RCC 7860 (cell line): ENCODE measurements at places on chromosomes 7 and 10.

GRCh38 chr10:56880606-56881005, 519.5 kb upstream of the ZWINT start:
- DNase-seq: no peak

DNA sequence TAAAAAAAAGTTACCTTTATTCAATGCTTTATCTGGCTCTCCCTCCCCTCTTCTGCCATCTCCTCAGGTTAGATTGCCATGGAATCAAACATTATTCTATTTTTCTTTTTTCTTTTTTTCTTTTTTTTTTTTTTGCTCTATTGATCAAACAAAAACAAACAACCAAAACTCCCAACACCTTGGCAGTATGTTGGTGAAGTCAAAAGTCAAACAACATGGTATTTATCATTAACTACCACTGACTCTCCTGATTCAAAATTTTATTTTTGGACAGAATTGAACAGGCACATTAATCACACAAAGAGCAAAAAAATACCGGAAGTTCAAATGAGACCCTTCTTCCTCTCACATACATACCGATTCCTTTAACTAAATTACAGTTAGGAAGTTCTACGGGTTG, 6.4 kb downstream of the PON1 start:
- DNase-seq: no peak

DNA sequence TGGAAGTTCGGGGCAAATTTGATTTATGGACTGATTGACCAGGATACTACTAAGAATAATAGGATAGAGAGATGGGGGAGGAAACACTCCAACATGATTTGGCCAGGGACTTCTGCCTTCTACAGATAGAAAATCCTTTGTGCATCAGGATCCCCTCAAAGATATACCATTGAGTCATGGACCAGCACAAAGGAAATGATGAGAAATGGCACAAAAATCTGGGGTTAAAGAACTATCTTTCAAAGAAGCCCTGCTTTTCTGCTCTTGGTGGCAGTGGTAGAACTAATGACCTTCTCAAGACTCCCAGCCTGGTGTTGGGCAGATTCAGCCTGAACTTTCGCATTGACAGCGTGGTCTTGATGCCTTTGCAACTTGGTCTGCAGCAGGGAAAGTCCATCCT, 27.6 kb upstream of the LAMB1 start:
- peak; percentile 76 for DNase-seq

DNA sequence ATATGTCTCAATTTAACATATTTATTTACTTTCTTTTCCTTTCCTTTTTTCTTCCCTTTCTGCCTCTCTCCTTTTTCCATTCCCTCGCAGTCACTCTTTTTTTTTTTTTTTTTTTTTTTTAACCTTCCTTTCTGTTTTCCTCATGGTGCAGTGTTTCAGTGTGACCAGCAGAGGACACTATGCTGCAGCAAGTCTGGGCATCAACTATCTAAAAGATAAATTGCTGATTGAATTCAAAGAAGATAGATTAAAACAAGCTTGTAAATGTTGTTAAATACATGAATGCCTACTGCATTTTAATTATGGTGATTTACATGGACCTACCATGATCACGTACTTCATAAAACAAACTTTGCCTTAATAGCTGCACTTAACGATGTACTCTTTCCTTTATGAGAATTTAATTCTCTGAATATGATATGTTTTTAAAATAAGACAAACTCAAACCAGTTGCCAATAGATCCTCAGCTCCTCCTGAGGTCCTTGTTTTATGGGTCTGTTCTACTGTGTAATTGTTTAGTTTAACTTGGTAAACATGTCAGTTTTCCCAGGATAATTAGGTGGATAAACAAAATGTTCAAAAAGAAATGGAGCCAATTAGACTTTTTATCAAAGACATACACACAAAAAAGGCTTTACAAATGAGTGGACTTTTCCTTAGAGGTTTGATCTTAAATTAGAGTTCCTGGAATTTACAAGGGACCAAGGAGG, 101.0 kb upstream of the AGR3 start:
- DNase-seq: peak; percentile 42

- no peak for DNase-seq
Measured at GRCh38 chr7:150946421-150947240, 31.5 kb downstream of the KCNH2 start.

GRCh38 chr10:88557256-88557655, 25.9 kb downstream of the RNLS start:
- no peak for DNase-seq

DNA sequence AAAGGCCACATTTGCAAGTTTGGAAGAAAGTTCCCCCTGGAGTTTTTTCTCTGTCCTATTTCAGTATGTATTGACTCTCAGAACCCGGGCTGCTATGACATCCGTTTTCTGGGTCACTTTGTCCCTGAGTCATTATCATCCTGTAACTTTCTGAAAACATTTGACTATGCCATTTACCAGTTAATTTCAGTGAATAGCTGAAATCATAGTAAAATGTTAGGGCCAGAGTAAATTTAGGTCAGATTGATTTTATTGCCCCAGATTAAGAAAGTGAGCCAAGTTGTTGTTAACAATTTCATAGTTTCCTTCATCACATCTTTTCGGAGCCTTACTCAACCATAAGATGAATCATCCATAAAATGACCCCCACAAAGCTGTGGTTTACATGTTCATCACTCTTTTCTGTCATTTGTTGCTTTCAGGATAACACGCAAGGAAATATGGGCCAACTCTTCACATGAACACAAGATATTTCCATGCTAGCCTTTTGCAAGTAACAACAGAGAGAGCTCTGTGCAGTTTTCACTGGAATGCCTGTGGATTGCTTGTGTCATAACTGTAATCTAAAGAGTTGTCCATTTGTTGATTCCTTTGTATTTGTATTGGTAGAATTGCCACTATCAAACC, 3.9 kb upstream of the MACC1 start:
- peak; percentile 93 for DNase-seq

- no peak for DNase-seq
Measured at GRCh38 chr7:86904949-86905834, 154.3 kb downstream of the ELAPOR2 start.

DNA sequence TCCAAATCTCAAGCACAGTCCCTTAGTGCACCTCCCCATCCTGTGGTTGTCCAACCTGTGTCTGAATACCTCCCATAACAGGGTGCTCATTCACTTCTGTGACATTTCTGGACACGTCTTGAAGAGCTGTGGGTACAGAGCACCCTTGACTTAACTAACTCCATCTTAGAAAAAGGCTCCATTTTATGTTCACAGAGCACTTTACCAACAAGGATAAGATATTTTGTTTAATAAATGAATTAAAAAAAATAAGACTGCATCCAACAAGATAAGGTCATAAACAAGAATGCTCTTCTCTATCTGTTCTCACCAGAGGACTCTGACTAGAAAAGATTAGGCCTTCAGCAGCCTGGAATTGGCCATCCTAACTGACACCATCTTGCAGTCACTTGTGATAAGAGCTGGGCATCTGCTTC, 335.2 kb upstream of the ZNF32 start:
- no peak for DNase-seq

- no peak for DNase-seq
Measured at GRCh38 chr7:39971924-39972323, 21.9 kb downstream of the CDK13 start.

GRCh38 chr7:107078517-107078966, 34.0 kb downstream of the PRKAR2B start:
- DNase-seq: peak; percentile 43

GRCh38 chr7:76513817-76514799, 3.8 kb downstream of the UPK3B start:
- no peak for DNase-seq

DNA sequence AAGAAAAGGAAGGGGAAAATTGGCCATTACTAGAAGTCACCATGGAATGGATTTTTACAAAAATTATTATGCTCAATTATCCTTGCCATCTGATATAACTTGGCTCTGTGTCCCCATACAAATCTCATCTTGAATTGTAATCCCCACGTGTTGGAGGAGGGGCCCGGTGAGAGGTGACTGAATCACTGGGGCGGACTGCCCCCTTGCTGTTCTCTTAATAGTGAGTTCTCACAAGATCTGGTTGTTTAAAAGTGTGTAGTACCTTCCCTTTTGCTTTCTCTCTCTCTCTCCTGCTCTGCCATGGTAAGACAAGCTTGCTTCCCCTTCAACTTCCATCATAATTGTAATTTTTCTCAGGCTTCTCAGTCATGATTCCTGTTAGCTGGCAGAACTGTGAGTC, 1023.6 kb downstream of the XPNPEP1 start:
- DNase-seq: no peak

GRCh38 chr7:71976645-71977044, 435.5 kb downstream of the CALN1 start:
- DNase-seq: no peak

GRCh38 chr7:116979430-116979829, 26.1 kb downstream of the ST7 start:
- no peak for DNase-seq

- no peak for DNase-seq
Measured at GRCh38 chr10:124546055-124546369, 84.4 kb downstream of the LHPP start.

- peak; percentile 85 for DNase-seq
Measured at GRCh38 chr10:126972635-126973414, 67.6 kb downstream of the DOCK1 start.

GRCh38 chr7:158353606-158354570, 233.7 kb downstream of the PTPRN2 start:
- peak; percentile 33 for DNase-seq
